ENCODE measurements at places on chromosomes 12 and 14.

DNA sequence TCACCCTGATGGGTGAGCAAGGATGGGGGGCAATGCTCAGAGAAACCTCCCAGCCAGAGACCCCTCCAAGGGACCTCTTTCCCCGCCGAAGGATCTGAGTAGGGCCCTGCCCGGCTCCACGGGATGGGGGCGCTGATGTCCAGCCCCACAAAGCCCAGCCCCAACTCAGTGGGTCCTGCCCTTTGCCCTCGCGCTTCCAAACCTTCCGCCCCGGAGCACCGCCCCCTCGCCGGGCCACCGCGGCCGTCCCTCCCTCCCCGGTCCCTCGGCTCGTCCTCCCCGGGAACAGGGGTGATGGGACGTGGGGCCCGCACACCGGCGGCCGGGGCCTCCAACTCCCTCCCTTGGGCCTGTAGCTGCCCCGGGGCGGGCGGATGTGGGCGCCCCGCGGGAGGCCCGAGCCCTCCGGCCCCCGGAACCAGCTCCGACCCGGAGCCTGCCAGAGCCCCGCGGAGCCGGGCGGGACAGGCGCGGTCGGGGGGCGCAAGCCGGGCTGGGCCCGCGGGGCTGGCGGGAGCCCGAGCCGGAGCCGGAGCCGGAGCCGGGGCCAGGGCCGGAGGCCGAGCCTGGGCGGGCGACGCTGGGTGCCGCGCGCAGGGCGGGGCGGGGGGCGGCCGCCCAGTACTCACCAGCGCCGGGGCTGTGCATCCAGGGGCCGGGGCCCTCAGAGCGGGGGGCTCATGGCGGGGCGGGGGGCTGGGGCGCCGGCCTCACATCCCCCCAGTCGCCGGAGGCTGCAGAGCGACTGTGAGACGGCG lies 386 bp downstream of the HDAC7 start:
- no peak for DNase-seq

GRCh38 chr14:73634011-73634833 lies 10.6 kb upstream of the DNAL1 start:
- no peak for DNase-seq

- DNase-seq: no peak
Observed at GRCh38 chr12:728781-729180, 23.6 kb upstream of the WNK1 start.

GRCh38 chr12:51848326-51848727 lies at the start of gene FIGNL2:
Gene FIGNL2 (minus strand): TSS chr12:51848718. CDS start chr12:51822413, 26,305 bp downstream.
- DNase-seq: no peak

- DNase-seq: no peak
Observed at GRCh38 chr14:21526672-21527317, 649 bp upstream of the SALL2 start.

- no peak for DNase-seq
Observed at GRCh38 chr14:35471803-35472202, 62.2 kb upstream of the INSM2 start.

DNA sequence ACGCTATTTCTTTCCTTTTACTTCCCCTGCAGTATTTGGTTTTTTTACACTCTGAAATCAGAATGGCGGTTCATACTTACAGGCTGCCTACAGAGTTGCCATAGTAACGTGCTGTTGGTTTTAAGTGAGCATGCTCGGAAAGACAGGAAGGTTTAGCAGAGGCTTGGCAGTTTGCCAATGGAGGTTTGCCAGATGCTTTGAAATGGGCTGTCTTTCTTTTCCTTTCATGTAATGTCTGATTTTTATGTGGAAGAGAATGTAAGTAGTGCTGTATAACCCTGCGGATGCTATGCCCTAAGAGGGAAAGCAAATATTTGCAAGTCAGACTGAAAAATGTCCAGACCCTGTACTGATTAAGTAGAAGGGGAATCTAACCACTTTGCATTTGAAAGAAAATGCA lies 32.8 kb downstream of the ARID4A start:
- DNase-seq: peak; percentile 62

- DNase-seq: no peak
Observed at GRCh38 chr12:63151623-63152320, 771 bp upstream of the AVPR1A start.

GRCh38 chr12:810671-811415 lies 58.5 kb downstream of the WNK1 start:
- no peak for DNase-seq

DNA sequence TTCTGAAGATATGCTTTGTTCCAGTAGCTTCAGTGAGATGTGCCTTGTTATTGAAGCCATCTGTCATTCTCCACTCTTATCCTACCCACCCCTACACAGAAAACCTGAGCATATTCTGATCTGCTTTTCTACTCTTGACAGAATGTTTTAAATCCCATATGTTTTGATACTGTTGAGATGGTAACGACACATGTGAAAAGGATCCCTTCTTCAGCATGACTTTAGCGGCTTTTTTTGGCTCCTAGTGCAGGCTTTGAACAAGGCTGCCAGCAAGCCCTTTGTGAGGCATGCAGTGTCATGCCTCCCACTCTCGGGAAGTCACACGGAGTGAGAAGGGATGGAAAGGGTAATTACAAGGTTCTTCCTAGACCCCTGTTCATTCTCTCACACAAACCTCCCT lies 228.8 kb upstream of the RGS6 start:
- DNase-seq: no peak

- DNase-seq: no peak
Observed at GRCh38 chr12:31742891-31743290, 14.1 kb upstream of the AMN1 start.

- DNase-seq: no peak
Observed at GRCh38 chr14:55814064-55814463, 234.1 kb downstream of the KTN1 start.

DNA sequence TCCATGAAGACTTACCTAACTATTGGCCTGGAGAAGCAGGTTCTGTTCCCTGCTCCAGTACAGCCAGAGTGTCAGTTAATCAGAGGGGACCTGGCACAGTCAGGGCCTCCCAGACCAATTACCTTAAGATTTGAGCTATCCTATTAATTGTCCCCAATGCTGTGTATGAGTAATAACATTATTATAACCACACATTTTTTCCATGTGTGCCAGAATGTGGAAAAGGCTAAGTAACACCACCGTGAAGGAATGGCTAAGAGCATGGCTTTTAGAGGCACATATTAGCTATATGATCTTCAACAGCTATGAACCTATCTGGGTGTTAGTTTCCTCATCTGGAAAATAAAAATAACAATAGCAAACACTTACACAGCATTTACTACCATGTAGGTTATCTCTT lies 111.1 kb upstream of the RAP1B start:
- DNase-seq: no peak

GRCh38 chr12:76340680-76341435 lies 7.4 kb downstream of the BBS10 start:
- no peak for DNase-seq

DNA sequence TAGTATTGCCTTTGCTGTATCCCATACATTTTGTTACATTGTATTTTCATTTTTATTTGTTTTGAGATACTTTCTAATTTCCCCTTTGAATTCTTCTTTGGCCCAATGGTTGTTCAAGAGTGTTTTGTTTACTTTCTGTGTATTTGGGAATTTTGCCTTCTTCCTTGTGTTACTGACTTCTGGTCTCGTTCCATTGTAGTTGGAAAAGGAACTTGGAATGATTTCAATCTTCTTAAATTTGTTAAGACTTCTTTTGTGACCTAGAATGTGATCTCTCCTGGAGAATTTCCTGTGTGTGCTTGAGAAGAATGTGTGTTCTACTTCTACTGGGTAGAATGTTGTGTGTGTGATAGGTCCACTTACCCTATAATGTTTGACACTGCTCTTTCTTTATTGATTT lies 304.4 kb upstream of the RTL1 start:
- no peak for DNase-seq

DNA sequence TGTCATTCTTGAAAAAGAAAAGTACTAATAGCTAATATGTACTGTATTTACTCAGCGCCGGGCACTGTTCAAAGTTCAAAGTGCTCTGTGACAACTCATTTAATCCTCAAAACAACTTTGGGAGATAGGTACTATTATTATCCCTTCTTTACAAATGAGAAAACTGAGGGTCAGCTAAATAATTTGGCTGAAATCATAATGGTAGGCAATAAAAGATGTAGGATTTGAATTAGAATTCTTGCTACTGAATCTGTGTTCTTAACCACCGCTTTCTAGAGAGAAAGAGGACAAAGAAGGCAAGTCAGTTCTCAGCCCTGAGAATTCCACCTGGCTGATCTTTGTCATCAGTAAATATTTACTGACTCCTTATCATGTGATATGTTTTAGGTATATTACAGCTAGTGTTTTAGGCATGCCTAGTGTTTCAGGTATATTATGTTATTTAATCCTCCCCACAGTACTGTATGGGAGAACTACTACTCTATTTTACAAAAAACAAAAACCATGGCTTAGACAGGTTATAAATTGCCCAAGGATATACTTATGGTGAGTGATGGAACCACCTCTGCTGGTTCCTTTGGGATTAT lies 205.7 kb upstream of the GZMB start:
- no peak for DNase-seq

- peak; percentile 34 for DNase-seq
Observed at GRCh38 chr14:104677512-104678332, 11.7 kb upstream of the INF2 start.

DNA sequence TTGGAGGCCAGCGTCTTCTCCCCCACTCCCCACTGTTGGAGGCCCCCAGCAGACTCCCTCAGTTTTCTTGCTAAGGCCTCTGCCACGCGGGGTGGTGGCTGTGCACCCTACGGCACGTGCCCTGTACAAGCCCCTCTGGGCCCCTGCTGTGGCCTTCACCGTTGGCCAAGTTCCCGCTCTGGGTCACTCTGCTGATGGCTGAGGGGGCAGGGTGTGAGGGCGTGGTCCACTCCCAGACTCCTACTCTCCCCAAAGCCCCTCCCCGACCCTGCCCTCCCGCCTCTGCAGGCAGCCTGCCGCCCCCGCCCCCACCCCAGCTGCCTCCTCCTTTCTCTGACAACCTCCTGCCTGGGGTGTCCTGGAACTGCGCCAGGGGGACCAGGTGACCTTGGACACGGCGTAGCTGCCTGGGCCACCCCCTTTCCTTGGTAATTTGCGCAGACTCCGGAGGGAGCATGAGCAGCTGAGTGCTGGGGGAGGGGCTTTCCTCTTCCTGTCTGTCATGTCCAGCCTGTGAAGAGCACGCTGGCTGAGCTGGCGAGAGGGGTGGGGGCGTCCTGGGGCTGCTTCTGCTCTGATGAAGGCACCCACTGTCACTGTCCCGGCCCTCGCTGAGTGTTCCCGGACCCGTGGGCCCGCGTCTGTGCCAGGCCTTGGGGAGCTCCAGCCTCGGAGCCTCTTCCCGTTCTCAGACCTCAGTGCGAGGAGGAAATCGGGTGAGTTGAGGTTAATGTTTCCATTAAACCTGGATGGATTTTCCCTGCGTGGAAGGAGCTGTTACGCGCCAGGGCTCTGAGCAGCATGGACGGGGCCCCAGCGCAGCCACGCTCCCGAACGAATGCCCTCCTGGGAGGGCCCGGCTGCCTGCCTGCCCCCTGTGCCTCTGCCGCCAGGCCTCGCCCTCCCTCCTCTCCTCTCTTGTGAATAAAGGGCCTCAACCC lies 85.0 kb downstream of the KIF26A start:
- DNase-seq: no peak

DNA sequence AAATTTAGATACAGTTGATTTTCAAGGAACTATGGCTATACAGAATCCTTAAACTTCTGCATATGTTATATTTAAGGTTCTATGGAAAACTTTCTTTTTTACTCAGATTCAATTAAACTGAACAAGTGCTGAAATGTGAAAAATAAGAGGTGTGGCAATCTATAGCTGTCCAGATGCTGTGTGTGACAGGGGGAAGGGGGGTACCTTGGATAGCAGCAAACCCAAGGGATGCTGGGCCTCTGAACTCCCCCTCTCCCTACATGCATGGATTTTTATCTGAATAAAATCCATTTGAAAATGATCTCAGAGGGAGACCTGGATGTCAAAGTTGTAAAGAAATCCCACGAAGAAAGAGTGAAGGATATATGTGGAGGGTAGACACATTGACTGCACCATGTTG lies 82.8 kb upstream of the CCDC198 start:
- no peak for DNase-seq

- DNase-seq: peak; percentile 22
Observed at GRCh38 chr14:62957562-62957961, 87.7 kb downstream of the KCNH5 start.

GRCh38 chr14:56117765-56118610 lies at the start of gene PELI2:
Gene PELI2 (plus strand): TSS chr14:56118411. CDS start chr14:56118661, 250 bp downstream.
- no peak for DNase-seq

DNA sequence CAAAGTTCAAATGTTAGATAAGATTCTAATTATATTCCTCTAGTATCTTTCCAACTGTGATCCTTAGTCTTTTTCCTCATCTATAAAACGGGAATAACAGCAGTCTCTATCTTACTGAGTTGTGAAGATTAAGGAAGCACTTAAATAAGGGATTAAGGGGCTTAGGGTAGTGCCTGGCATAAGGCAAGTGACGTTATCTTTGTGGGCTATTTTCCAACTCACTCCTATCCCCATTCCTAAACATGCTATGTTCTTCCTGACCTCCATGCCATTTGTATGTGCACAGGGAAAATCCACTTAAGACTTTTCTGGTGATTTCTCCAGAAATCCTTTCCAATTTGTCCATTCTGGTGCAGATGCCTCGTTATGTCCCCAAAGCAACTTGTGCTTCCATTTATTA lies 33.3 kb downstream of the SUPT16H start:
- DNase-seq: no peak

- no peak for DNase-seq
Observed at GRCh38 chr12:69457433-69457832, 12.8 kb upstream of the FRS2 start.

- DNase-seq: no peak
Observed at GRCh38 chr12:91104812-91105466, 6.4 kb downstream of the LUM start.

DNA sequence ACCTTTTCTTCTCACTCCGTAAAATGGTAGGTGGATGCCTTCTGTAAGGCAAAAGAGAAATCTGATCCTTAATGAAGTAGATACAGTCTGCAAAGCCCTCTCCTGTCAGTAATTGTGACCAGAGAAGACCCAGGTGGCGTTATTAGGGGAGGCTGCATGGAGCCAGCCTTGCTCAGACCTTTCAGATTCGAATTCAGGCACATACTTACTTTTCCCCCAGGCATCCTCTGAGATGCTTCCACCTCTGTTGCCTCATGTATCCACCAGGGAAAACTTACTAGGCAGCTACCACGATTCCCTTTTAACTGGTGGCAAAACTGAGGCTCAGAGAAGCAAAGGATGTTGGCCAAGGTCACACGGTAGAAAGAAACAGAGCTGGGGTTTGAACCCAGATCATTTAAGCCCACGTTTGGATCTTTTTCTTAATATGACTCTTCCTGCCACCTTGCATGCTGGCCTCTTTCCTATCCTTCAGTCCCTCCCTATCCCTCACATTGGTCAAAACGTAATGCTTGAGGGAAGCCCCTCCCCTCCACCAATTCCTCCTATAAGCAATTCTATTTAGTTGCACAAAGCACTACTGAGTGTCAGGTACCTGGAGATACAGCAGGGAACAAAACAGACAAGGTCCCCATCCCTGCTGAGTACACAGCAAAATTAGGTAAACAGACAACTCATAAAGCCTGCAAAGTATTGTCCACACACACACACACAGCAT lies 179.4 kb downstream of the KSR2 start:
- no peak for DNase-seq

DNA sequence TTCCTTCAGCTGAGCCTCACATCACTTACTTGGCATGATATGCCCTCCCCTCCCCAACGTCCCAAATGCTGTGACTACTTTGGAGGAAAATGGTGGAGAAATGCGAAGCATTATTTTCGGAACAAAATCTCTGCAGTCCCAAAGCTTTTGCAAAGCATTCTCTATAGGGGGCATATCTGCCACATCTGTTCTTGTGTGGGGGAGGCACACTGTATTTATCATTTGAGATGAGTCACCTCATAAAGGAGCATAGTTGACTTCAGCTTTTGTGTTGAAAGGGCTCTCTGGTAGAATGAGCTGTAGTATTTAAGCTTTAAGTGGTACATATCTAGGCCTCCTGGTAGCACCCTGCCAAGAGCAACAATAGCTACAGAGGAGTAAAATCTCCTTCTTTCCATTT lies 447.5 kb downstream of the ADAMTS20 start:
- DNase-seq: peak; percentile 22
